ENCODE measurements at places on chromosomes 16 and 17.

GRCh38 chr17:27511168-27511883, 55.1 kb downstream of the KSR1 start:
- DNase-seq, result no peak

- DNase-seq, result no peak
These were observed 64.9 kb upstream of the LGALS9 start for GRCh38 chr17:27565874-27566670.

- DNase-seq, result no peak
These were observed 6.4 kb upstream of the PVALEF start for GRCh38 chr17:81158688-81159590.

- no peak for DNase-seq
These were observed 140.6 kb upstream of the TNRC6C start for GRCh38 chr17:77817953-77818352.

Data from GM12892 (cell line).